NCI-H187 treated with DMSO at 0.1 percent for 48 hours (cell line): ENCODE measurements at places on chromosomes 16 and 17.

DNA sequence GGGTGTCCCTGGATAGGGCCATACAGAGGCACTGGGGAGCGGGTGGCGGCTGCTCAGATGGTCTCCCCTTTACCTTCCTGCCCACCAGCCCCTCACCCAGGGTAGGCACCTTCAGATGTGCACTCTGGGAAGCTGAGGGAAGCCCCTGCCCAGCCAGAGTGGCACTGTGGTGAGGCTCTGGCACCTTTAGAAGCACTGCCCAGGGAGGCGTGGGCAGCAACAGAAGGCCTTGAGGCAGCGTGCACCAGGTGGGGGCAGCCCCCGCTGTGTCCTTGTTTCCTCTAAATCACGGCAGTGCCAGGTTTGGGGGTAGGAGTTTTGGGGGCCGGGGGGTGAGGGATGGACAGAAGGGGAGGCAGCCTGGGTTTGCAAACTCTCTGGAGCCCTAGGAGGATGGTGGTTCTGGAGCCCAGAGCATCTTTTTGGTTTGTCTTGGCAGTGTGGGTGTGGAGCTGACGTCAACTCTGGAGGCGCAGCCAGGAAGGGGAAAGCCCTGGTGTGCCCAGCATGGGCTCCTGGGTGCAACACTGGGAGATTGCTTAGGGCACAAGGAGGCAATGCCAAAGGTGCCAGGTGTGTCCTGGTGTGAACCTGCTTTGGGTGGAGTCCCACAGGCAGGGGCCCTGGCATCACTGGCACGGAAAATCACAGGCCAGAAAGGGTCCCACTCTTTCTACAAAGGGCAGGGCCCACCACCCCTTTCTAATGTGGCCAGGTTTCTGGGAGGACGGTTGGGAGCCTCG is 23.1 kb upstream of the CDC42EP4 start:
- DNase-seq = no peak

GRCh38 chr17:5561736-5562571 is 22.4 kb downstream of the NLRP1 start:
- no peak for DNase-seq

GRCh38 chr17:39894681-39895376 is 23.6 kb downstream of the GSDMB start:
- DNase-seq = no peak

DNA sequence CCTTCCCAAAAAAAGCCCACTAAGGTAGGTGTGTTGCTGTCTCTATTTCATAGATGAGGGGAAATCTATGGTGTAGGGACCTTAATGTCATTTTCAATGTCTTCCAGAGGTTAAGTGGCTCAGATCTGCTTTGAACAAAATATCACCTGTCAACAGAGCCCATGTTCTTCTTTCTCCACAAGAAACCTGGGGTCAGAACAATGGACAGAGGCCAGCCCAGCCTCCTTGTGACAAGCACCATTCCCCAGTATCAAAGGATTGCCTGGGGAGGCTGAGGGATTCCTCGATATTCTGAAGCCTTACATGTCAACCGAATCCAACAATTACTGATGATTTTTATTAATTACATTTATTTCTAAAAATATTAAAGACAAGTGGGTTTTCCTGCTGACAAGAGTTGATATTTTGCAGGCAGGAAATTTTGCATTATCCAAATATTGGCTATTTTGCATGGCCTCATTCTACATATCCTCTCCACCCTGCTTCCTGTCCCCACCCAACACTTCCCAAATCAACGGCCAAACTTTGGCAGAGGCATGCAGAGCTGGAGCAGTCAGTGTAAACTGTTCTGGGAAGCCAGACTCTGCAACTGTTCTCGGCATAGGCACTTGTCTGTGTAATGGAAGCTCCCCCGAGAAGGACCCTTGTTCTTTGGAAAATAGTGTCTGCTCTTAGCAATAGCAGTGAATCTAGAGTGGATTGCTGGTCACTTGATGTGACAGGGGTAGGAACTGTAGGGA is 281.5 kb downstream of the HS3ST3A1 start:
- no peak for DNase-seq

DNA sequence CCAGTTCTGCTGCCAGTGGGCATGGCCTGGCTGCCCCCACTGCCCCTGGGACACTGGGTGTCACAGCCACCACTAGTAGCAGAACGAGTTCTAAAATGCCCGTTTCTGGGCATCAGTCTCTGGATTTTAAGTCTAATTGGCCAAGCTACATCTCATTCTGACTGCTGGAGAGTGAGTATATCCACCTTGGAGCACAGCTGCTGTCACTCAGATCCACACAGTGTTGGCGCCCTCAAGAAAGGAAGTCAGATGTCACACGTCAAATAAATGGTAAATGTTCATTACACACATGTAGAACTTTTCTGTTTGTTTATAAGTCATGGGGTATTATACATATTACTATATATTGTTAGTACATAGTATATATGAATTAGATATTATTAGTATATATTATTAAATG is 19.4 kb downstream of the GNGT2 start:
- no peak for DNase-seq

GRCh38 chr17:75834928-75835653 is 9.1 kb downstream of the UNC13D start:
- DNase-seq = no peak

- no peak for DNase-seq
Measured at GRCh38 chr17:79224903-79225302, 150.3 kb downstream of the ENGASE start.

DNA sequence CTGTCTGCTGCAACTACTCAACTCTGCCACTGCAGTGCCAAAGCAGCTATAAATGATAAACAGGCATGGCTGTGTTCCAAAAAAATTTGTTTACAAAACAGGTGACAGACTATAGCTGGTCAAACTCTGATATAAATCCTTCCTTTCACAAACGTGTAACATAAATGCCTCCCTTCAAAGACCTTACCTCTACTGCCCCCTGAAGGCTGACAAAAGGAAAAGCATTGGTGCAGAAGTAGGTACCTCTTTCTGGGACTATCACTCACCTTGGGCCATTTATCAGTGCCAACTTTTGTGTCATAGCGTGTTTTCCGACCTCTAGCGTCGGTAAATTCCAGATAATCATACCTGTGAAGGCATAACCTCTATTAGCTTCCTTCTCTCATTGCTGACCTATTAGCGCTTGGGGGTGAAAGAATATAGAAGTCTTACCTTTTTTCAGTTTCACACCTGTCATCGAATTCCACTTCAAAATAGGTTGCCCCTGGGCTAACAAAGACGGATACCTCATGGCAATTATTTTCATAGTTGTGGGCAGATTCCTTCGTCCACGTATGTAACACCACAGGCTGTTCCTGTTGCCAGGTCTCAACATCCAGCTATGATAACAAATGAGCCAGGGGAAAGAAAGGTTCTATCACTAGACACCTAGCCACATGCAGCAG is 67.9 kb downstream of the ZZEF1 start:
- DNase-seq = no peak

GRCh38 chr16:76241755-76242154 is 35.4 kb upstream of the CNTNAP4 start:
- no peak for DNase-seq

- DNase-seq = no peak
Measured at GRCh38 chr16:85676466-85676865, 12.3 kb downstream of the GINS2 start.

GRCh38 chr16:31052114-31052513 is 18.8 kb downstream of the STX4 start:
- no peak for DNase-seq

GRCh38 chr17:80650751-80651518 is 106.3 kb downstream of the RPTOR start:
- no peak for DNase-seq

GRCh38 chr17:6045621-6046357 is 24.4 kb upstream of the WSCD1 start:
- no peak for DNase-seq

GRCh38 chr17:46836500-46836899 is 14.9 kb upstream of the WNT9B start:
- DNase-seq = no peak

- no peak for DNase-seq
Measured at GRCh38 chr16:11248133-11248532, 7.9 kb downstream of the SOCS1 start.

GRCh38 chr17:64236827-64237403 is 26.1 kb downstream of the TEX2 start:
- no peak for DNase-seq

DNA sequence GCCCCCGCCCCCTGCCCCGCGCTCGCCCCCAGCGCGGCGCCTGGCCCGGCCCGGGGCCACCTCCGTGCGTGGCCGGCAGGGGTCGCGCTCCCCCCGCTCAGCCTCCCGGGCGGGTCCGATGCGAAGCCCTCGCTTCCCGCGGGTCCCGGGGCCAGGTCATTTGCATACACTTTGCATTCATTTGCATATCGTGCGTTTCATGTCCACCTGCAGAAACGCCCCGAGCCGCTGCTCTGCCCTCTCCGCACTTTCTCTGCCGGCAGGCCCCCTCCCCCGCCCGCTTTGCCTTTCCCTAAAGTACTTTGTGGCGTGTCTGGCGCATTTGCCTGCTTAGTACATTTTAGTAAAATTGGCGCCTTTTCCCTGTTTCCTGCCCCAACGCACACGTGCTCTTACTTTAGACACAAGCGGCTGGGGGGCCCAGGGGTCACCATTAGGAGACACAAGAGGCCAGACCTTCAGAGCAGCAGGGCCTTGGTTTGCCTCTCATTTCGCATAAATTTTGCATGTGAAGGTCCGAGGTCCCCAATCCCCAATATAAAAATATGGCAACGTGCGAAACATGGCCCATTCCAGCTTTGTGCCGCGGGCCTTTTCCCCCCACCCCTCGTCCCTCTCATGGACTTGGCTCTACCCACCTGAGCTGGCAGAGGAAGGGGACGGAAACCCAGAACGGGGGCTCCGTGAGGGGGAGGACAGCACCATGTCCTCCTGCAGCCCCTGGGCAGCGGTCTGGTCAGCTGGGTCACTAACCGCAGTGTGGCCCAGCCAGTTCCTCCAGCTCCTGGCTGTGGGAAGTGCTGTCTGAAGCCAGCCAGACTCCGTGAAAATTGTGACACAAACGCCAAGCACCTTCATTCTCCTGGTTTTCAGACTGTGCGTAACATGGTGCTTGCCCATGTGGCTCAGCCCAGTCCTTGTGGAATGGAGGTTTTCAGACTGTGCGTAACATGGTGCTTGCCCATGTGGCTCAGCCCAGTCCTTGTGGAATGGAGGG is 34.8 kb downstream of the CBFA2T3 start:
- no peak for DNase-seq

DNA sequence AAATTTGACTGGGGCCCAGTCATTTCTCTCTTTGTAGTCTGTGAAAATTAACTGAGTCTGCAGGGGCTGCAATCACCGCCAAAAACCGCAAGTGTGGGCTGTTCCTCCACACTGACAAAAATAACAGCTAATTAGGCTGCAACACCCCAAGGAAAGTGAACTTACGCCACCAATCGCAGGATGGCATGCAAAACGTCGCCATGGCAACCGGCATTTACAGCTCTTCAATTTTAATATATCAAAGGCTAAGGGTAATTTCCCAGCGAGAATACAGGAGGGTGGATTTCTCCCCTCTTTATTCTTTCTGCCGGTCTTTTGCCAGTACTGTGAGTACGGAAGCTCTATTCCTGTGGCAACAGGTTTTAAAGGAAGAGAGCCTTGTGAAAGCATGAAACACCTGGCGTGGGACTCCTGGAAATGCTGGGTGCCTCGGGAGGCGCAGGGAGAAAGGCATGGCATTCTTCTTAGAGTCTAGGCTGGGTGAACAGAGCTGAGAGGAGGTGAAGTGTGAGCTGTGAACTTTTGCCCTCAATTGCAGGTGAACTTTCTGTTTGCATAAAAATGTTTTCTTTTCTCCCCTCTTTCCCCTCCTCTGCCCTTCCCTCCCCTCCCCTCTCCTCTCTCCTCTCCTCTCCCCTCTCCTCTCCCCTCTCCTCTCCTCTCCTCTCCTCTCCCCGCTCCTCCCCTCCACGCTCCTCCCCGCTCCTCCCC is 399.7 kb downstream of the XYLT1 start:
- DNase-seq = no peak

- DNase-seq = no peak
Measured at GRCh38 chr17:78753316-78754250, 28.5 kb downstream of the CYTH1 start.

DNA sequence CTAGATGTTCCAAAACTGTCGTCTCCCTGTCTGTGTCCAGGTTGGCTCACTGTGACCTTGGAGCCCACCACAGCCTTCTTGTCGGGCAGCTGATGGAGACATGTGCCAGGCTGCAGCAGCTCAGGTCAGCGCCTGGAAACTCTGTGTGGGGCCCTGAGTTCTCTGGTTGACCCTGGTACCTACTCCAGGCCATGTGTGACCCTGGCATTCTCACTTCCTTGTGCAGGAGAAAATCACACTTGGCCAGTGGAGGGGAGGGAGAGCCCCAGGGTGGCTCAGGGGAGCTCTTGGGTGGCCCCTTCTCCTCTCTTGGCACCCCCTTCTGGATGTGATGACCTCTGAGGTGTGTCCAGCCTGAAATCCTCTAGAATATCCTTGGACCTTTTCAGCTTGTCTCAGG is 25.0 kb upstream of the CPNE2 start:
- DNase-seq = no peak

DNA sequence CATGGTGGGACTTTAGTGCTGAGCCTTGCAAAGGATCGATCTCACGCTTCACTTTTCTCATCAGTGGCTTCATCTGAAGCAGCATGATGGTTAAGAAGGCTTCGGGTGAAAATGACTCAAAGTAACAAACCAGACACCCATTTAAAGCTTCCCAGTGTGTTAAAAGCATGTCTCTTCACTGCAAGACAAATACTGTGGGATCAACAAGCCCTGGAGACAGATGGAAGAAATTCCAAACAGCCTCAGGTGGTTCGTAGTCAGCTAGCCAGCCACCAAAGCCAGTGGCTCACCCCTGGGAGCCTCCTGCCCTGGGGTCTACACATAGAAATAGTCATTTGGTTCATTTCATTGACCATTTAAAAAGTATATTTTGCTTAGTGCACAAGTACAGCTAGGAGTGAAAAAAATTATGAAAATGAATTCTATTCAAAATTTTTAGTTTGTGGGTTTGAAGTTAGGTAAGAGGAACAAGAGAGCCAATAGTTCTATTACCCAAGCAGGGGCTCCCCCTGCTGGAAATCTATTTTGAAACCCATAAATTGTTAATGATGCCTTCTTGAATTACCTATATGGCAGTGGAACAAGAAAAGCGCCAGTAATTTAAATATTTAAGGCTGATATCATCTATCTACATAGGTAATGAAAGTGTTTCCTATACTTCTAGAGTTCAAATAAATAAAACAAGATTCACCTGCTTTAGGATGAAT is 51.6 kb downstream of the PMP22 start:
- DNase-seq = no peak
